ENCODE measurements at places on chromosomes 12 and 14. TPM values are rescaled to one million over a fixed set of nuclear protein-coding genes. Genes with fewer than 3 reads are reported as not detected.
A peak's percentile ranks its signal among the peaks of the same experiment; 100 is the strongest.

The TMPRSS12 gene
- polyA plus RNA-seq = 0.01 TPM

- H3K27me3 ChIP-seq = no peaks in the 10 kb centered on the region
- peak overlapping the region; percentile 57 for H3K27ac ChIP-seq
- peak; percentile 49 for DNase-seq
- H3K4me3 ChIP-seq = no peak overlapping the region
Measured at GRCh38 chr12:100399095-100399494, 42.2 kb downstream of the SLC17A8 start.

DNA sequence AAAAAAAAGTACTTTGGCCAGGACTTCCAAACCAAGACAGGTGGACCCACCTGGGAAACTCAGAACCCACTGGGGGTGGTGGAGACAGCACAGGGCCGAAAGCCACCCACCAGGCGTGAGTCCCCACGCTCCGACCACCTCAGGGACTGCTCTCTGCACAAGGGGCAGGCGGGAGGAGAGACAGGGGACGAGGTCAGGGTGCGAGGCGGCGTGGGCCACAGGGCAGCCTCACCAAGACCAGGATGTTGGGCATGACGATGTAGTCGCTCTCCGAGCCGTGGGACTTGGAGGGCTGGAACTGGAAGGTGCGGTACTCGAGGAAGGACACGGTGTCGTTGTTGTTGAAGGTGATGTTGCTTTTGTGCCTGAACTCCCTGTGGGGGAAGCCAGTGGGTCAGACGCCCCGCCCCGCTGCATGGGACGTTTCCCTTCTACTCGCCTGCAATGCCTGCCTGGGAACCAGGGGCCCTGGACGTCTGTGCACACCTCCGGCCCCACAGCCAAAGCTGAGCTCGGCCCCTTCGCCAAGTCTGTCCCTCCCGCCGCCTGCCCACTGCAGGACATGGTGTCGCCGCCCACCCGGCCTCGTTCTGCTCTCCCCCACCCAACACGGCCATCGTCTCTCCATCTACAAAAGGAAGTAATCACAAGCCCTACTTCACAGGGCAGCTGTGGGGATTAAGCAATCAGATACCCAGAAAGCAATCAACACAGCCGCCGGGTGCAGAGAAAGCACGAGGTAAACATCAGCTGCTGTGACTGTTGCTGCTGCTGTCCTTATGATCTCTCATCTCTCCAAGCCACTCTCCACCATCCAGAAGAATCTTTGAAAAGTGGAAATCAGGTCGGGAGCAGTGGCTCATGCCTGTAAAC lies 48.7 kb downstream of the SCARB1 start:
- peak overlapping the region; percentile 61 for H3K27ac ChIP-seq
- no peak overlapping the region for H3K4me3 ChIP-seq
- H3K36me3 ChIP-seq = peaks cover 56% of the 10 kb centered on the region
- DNase-seq = peak; percentile 87
- H3K4me1 ChIP-seq = peaks cover 17% of the 10 kb centered on the region
- H3K27me3 ChIP-seq = no peaks in the 10 kb centered on the region

GRCh38 chr12:62649412-62650138 lies 182.9 kb downstream of the MON2 start:
- no peaks in the 10 kb centered on the region for H3K4me1 ChIP-seq
- H3K4me3 ChIP-seq = no peak overlapping the region
- H3K27me3 ChIP-seq = no peaks in the 10 kb centered on the region
- no peak for DNase-seq

- peaks cover 2% of the 10 kb centered on the region for H3K36me3 ChIP-seq
- H3K4me3 ChIP-seq = no peak overlapping the region
- no peak for DNase-seq
Measured at GRCh38 chr14:35286003-35286600, 6.1 kb upstream of the PSMA6 start.

DNA sequence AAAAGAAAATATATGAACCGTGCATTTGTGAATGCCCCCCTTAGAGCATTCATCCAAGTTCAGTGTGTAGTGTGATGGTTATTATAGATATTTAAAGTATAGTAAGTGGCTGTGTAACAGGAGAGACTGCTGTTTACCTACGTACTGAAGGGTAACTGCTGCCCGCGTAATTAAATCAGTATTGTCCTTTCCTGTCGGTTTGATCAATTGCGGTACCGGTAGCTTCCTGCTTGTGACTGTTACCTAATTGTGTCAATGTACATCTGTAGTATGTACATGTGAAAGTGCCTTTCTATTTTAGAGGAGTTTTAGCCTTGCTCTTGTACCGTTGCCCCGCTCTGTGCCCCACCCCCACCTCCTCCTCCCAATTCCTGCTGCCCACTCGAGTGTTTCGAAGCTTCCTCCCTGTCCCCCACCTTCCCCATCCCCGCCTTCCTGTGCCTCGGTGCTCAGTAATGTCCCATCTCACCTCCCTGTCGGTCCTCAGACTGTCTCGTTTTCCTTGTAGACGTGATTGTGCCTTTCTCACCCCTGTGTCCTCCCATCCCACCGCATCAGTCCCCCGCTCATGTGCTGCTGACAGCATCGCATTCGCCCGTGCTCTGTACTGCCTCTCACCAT lies 75.0 kb downstream of the KICS2 start:
- no peak for DNase-seq
- H3K4me1 ChIP-seq = no peaks in the 10 kb centered on the region
- H3K4me3 ChIP-seq = no peak overlapping the region
- H3K36me3 ChIP-seq = peaks cover 22% of the 10 kb centered on the region
- H3K27ac ChIP-seq = no peak overlapping the region

DNA sequence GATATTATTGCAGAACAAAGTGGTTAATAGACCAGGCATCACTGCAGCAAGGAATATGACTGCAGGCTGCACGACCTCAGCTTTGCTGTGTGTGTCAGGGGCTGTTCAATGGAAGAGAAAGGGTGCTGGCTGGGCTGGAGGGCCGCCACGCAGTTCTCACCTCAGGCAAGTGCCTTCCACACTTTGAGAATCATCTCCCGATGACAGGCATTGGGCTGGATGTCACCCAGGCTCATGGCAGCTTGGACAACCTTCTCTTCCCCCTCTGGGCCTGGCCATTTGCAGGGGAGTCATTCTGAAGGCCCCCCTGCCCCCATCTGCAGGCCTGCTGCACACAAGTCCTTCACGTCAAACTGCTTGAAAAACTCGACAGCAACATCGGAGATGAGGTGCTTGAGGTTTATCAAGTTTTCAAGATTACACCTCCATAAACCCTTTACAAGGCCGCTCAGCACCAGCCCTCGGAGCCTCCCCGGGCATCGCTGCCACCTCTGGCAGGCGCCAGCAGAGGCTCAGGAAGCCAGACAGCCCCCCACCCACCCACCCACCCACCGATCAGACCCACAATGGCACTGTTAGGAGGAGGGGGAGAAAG lies 165.9 kb upstream of the GSC start:
- H3K4me1 ChIP-seq = no peaks in the 10 kb centered on the region
- no peaks in the 10 kb centered on the region for H3K36me3 ChIP-seq
- peaks cover 2% of the 10 kb centered on the region for H3K27me3 ChIP-seq
- no peak overlapping the region for H3K4me3 ChIP-seq

DNA sequence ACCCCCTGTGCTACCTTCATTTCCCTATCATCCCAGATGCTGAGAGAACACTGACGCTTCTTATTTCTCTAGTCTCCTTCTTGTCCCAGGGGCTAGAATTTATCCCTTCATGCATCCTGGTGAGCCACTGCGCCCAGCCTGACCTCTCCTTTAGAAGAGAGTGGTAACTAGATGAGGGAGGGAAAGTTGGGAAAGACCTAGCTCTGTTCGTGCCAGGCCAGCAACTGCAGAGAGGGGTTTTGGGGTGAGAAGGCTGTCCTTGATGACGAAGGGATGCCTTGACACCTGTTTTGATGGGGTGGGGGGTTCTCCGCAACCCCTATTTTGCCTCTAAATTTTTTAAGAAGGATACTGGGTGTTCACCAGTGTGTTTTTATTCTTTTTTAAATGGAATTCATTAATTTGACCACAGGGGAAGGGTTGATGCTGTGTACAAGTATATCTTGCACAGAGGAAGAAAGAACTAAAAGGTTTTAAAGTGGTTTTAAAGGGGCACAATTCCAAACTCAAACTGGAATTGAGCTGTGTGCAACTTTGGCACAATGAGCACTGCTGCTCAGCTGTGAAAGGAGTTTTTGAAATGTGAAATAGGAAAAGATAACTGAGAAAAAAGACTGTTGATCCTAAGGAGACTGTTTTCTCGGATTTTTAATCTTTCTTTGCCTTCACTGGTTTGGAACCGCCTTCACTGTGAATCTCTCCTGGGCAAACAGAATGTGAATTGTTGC lies 7.0 kb upstream of the MMP19 start:
- no peaks in the 10 kb centered on the region for H3K36me3 ChIP-seq
- H3K4me3 ChIP-seq = no peak overlapping the region
- H3K27me3 ChIP-seq = peaks cover 10% of the 10 kb centered on the region

- DNase-seq = peak; percentile 32
- no peaks in the 10 kb centered on the region for H3K27me3 ChIP-seq
- peaks cover 8% of the 10 kb centered on the region for H3K36me3 ChIP-seq
Measured at GRCh38 chr12:106975993-106976658, 10.8 kb downstream of the MTERF2 start.

DNA sequence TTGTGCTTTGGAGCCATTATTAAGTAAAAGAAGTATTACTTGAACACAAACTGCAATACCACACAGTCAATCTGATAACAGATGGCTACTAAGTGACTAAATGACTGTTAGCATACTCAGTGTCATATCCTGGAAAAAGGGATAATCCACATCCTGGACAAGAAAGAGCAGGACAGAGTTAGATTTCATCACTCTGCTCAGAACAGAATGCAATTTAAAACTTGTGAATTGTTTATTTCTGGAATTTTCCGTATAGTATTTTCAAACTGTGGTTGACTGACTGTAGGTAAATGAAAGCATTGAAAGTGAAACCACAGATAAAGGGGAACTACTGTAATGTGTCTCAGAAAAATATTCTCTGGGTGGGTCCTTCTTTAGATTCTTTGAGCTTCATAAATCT lies 458.8 kb downstream of the TMEM117 start:
- H3K4me1 ChIP-seq = peaks cover 11% of the 10 kb centered on the region
- no peak for DNase-seq
- no peaks in the 10 kb centered on the region for H3K27me3 ChIP-seq

DNA sequence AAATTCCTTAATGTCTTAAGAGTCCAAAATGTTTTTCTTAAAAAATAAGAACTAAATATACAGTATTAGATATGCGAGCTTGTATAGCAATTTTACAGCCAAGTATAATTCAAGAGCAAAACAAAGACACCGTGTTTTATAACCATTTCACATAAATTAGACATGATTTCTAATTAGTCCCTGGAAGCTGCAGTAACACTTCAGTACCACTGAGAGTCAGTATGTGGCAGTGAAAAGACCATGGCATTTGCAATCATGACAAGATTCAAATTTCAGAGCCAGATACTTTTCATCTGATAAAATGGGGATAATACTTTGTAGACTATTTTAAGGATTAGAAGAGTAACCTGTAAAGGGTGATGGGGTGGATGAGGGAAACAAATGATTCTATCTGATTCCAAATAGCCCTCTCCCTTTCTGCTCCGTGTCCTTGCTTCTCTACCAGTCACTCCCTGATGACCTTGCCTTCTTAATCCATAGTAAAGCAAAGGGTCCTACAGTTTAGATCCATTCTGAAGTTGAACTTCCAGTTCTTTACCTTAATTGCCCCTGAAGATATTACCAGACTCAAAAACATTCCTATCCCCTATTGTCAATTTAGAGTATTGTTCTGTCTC lies 145.4 kb upstream of the ABCD2 start:
- no peak overlapping the region for H3K27ac ChIP-seq
- peak; percentile 14 for DNase-seq
- H3K4me1 ChIP-seq = no peaks in the 10 kb centered on the region
- H3K36me3 ChIP-seq = peaks cover 7% of the 10 kb centered on the region
- no peak overlapping the region for H3K4me3 ChIP-seq

All from large intestine (tissue), 12 donors.